CD4-positive, alpha-beta T cell treated with Interleukin-17A for 4 hours (primary cell): ENCODE measurements at places on chromosomes 11 and 22.

DNA sequence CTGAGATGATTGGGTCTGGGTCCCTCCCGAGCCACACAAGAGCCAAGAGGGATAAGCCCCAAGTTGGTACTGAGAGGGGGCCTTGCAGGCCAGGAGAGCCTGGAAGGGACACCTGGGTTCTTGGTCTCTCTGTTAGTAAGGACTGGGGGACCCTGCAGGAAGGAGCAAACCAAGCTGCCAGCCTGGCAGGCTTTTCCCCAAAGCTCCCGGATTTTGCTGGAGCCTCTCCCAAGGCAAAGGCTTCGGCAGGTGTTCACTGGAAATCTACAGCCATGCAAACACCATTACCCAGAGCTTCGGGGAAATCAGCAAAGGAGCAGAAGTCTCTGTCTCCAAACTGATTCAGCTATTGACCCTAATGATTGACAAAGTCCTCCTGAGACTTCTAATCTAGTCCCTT lies 527.9 kb downstream of the BUD13 start:
- DNase-seq: no peak

DNA sequence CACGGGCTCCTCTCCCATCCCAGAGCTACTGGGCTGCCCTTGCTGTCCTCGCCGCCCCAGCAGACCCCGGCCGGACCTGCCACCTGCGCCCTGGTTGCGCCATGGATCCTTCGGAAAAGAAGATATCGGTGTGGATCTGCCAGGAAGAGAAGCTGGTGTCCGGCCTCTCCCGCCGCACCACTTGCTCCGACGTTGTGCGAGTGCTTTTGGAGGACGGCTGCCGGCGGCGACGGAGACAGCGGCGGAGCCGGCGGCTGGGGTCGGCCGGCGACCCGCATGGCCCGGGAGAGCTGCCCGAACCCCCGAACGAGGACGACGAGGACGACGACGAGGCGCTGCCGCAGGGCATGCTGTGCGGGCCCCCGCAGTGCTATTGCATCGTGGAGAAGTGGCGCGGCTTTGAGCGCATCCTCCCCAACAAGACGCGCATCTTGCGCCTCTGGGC lies 382 bp downstream of the RASSF10 start:
- DNase-seq: no peak

GRCh38 chr11:62999649-63000048 lies 14.9 kb upstream of the SLC22A6 start:
- DNase-seq: no peak

GRCh38 chr11:78298291-78298771 lies 109.6 kb downstream of the USP35 start:
- no peak for DNase-seq

- DNase-seq: no peak
Observed at GRCh38 chr22:21876486-21877176, 9.2 kb upstream of the MAPK1 start.

DNA sequence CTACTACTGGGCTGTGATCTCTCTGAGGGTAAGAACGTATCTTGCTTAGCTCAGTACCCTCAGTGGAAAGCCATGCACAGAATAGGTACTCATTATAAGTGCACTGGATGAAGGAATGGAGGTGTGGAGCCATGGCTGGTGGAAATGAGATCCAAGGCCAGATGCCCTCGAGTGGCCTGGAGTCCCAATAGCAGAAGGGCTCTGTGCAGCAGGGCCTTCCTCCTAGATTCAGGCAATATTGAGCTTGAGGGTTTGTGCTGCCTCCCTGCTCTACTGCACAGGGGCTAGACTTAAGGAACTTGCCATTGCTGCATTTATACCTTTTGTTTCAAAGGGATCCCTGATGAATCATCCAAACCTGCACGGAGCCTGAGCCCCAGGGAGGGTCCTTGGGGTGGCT lies 33.6 kb upstream of the TUB start:
- no peak for DNase-seq

DNA sequence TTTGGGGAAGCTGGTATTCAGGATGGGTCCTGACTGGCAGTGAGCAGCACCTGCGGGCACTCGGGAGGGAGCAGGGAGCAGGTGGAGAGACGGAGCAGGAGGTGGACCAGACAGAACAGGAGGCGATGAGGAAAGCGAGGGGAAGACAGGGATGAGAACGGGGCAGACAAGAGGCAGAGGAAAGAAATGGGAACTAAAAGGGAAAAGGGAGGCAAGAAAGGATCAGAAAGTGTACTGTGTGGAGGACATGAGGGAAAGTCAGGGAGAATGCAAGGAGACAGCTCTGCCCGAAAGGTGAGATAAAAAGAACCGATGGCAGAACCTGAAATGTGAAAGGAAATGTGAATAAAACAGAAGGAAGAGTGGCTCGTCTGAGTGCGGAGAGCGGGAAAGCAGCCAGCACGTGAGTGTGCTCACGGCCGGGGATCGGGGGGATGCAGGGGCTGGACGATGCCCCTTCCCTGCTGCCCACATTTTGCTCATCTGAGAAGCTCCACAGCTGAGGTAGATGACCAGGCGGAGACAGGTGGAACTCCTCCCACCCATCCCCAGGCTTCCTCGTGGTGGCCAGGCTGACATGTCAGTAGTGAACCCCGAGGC lies 494.4 kb upstream of the B3GAT1 start:
- no peak for DNase-seq

DNA sequence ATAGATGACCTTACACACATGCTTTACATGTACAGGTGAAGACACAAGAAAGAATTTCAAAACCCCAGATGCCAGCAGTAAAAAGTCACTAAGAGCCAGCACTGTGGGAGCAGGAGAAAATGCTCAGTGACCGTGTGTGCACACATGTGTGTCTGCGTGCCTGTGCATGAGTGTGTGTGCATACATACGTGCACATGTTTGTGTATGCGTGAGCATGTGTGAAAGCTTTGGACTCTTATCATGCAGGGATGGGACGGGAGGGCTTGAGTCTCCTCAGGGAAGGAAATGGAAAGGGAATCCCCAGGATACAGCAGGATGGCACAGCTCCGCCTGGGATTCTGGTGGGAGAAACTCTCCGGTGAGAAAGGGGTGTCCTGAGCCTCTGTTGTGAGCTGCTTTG lies 121.5 kb upstream of the B3GAT1 start:
- DNase-seq: no peak

DNA sequence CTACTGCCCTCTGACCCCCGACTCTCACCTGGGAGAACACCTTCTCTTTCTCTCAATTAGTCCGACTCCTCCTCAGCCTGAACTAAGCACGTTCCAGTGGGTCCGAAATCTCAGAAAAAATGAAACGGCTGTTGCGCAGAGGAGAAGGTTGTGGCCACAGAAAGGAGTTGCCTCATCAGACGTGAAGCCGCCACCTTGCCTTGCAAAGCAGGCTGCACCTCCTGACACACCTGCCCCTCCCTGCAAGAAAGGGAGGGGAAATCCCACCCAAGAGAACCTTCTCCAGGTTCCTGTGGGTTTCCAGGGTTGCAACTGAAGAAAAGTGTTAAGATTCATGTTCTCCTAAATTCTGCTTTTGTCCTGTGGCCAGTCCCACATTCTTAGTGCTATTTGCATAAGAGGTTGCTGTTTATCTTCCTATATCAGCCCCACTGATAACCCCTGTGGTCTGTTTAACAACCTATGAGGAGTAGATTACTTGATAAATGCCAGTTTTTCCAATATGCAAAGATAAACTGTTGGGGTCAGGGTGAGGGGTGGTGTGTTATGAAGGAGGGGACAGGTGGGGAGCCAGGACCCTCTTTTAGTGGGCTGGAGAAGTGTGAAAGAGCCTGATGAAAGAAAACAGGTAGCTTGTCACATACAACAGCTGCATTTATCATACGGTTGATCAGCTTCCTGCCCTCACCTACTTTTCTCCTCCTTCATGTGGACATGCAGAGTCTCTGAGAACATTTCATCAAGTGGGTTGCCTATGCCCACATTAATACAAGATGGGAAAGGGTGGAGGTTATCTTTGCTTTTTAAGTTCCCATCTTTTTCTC lies 18.2 kb downstream of the ZBTB16 start:
- peak; percentile 43 for DNase-seq

DNA sequence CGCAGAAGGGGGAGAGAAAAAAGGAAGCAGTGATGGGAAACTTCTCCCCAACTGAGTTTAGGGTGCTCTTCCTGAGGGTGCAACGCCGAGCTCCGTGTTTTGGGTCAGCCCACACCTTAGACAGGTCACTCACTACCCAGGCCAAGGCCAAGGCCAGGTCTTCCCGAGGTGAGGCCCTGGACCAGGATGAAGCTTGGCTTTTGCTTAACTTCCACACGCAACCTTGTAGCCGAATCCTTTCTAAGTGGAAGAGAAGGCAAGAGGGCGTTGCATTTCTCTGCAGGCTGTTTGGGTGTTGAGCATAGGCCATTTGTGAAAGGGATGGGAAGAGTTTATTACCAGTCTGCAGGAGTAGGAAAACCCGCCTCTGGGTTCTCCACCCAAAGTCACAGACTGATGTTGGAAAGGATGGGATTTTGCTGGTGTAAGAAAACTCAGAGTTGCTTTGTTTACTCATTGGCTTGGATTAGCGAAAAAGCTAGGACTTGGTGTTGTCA lies 1.5 kb downstream of the KREMEN1 start:
- DNase-seq: no peak
